GM23248 (cell line): ENCODE measurements at places on chromosomes 4 and X. TPM values are rescaled to one million over a fixed set of nuclear protein-coding genes. Genes with fewer than 3 reads are reported as not detected.

DNA sequence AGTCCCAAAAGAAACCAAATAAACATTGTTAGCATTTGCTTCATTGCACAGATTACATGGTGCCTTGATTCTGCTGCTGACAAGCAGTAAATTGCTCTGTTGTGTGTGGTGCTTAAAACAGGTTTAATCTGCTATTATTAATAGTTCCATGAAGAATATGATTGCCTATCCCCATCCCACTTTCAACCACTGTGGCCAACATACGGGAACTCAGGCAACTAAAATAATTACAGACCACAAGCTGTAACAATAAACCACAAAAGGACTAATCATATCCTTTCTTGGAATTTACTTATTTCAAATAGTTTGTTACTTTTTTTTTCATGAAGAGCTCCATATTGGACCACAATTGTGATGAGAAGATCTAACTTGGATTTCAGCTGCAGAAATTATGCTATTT lies 131.5 kb downstream of the PACRGL start:
- peak; percentile 23 for DNase-seq

Gene TLR7
- total RNA-seq: not detected in 2 replicates

GRCh38 chr4:118237531-118237930 lies 115.3 kb downstream of the PRSS12 start:
- no peak for DNase-seq

DNA sequence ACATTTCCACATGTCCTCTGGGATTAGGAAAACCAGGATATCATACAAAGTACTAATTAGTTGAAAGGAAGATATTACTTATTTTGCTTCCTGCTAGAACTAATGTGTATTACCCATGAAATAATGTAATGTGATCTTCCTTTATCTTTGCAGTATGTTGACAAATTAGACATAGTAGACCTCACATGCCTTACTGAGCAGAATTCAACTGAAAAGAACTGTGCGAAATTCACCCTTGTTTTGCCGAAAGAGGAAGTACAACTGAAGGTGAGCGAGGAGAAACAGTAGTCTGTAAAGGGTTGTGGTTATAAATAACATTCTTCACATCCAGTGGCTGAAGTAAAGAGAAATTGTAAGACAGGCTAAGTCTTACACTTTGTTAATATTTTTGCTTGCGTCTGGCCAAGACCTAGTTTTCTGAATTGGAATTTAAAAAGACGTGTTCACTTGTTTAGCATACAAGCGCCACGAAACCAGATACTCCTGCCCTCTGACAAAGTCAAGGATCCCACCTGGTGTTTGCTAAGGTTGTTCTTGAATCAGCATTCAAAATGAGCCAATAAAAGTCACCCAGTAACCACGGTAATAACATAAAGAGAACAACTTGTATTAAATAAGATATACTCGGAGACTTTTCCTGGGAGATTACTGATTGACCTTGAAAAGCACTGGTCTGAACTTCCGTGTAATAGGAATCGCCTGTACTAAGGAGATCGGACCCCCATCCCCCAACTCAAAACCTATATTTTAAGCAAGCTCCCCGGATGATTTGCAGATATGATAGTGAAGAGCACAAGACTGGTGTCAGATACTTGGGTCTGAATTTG lies 16.9 kb downstream of the STAP1 start:
- DNase-seq: no peak

DNA sequence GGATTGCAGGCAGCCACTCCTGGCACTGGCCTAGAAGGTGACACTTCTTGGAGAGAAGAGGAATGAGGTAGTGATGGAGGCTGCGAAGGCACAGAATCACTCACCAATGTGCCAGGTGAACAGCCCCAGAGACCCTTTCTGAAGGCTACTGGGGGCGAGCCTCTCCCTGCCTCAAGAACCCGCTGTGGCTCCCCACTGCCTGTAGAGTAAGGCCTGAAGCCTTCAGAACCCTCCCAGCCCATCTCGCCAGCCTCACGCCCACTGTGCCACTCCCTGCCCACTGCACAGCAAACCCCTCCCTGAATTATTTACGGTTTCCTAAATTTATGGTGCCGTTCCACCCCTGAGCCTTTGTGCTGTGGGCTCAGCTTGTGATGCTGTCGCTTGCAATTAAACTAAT lies 24.2 kb upstream of the SORCS2 start:
- DNase-seq: no peak

GRCh38 chr4:38169524-38169923 lies 209.3 kb downstream of the PTTG2 start:
- DNase-seq: peak; percentile 13

Gene OSTC
- 319 and 372 TPM in 2 replicates for total RNA-seq

Gene F11
- total RNA-seq: not detected in 2 replicates

DNA sequence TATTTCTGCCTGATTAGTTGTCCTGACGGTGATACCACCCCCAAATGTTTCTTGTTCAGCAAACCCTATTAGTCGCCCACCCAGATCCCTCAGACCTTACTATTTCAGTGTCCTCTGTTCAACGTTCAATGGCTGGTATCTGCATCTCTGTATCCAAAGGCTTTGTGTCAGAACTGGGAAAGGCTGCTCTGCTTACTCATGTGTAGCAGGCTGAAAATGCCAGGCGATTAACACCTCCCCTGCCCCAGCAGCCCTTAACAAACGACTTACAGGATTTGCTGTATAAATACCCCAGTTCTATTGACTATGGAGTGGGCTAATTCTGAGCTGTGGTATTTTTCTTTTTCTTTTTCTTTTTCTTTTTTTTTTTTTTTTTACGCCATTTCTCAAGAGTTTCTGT lies 415.0 kb downstream of the ZNF674 start:
- no peak for DNase-seq

DNA sequence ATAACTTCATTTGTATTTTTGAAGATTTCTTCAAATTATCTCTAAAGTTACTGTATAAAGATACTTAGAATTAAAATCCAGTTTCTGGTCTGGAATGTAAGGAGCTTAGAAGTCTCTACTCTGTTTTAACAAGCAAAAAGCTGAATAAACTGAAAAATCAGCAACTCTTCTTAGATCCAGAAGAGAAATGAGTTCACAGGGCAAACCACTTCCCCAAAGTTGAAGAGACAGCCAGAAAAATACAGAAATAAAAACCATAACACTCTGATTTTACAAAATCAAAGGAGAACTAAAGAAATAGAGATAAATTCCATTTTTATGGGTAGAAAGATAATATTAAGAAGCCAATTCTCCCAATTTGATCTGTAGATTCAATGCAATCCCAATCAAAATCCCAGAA lies 1166.8 kb downstream of the ADGRL3 start:
- DNase-seq: no peak

GRCh38 chr4:26583538-26583864 lies 383 bp upstream of the TBC1D19 start:
- no peak for DNase-seq

DNA sequence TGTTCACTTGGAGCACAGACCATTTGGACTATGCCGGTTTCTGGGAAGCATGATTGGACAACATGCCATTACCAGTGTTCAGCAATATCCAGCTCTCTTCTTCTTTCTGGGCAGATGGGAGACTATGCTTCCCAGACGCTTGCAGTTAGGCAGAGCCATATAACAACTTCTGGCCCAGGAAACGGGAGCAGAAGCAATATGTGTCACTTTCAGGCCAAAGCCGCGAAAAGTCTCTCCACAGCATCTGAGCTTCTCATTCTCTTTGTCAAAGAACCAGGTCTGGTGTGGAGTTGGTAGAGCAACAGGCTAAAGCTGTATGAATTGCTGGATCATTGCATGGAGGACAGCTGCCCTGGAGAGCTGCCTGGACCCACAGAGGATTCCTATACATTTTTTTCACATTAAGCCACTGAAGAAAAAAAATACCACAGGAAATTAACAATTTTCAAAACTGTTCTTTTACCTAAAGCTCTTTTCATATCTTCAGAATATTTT lies 131.4 kb upstream of the FRG1 start:
- no peak for DNase-seq
